ENCODE measurements at places on chromosomes 11 and 22. TPM values are rescaled to one million over a fixed set of nuclear protein-coding genes. Genes with fewer than 3 reads are reported as not detected.

The SSTR3 gene
- 2.0 TPM for total RNA-seq

The EXPH5 gene
- 0.66 TPM for total RNA-seq

The SPDYC gene
- not detected for total RNA-seq

The HBD gene
- total RNA-seq = 3.7 TPM

The HEPHL1 gene
- not detected for total RNA-seq

The RASD2 gene
- not detected for total RNA-seq

The NF2 gene
- 21.5 TPM for total RNA-seq

The UBQLNL gene
- total RNA-seq = 2.3 TPM

The NCR3LG1 gene
- total RNA-seq = 1.7 TPM

The TRIM29 gene
- total RNA-seq = not detected

The ANO1 gene
- total RNA-seq = 0.54 TPM

The SPTBN2 gene
- total RNA-seq = 4.8 TPM

The SMIM38 gene
- total RNA-seq = 0.95 TPM

The HTR3B gene
- total RNA-seq = not detected

The MS4A4E gene
- 5.4 TPM for total RNA-seq

The TREH gene
- total RNA-seq = not detected

The OTOG gene
- total RNA-seq = not detected

The RBFOX2 gene
- total RNA-seq = 34.7 TPM

The DNAJB13 gene
- not detected for total RNA-seq

The CARD18 gene
- total RNA-seq = not detected

The NRXN2 gene
- total RNA-seq = 2.2 TPM

The LARGE2 gene
- total RNA-seq = 8.4 TPM

The NAALADL1 gene
- total RNA-seq = 14.5 TPM

The CDC42EP1 gene
- 22.4 TPM for total RNA-seq

The RFPL2 gene
- total RNA-seq = not detected

The APOBEC3G gene
- total RNA-seq = 44.3 TPM

The PATE2 gene
- total RNA-seq = not detected

The P2RY2 gene
- total RNA-seq = 8.3 TPM

The POU2AF3 gene
- total RNA-seq = not detected

The SART1 gene
- 26.6 TPM for total RNA-seq

The PIH1D2 gene
- total RNA-seq = 2.2 TPM

The CRYBB3 gene
- total RNA-seq = not detected

The EMID1 gene
- 90.3 TPM for total RNA-seq

The FAM181B gene
- 0.09 TPM for total RNA-seq

The OR52I2 gene
- total RNA-seq = not detected

The ACTN3 gene
- 0.23 TPM for total RNA-seq

The DBX1 gene
- total RNA-seq = not detected

The SYTL2 gene
- total RNA-seq = 20.4 TPM

The NXPE1 gene
- total RNA-seq = not detected

The VPS51 gene
- total RNA-seq = 113 TPM

The SCGB1C1 gene
- total RNA-seq = not detected
